Stimulated activated CD4-positive, alpha-beta T cell treated with anti-CD3 and anti-CD28 coated beads, Interleukin-2, amount 100 ng/mL, for 24 hours (primary cell): ENCODE measurements at places on chromosomes 4 and X.

DNA sequence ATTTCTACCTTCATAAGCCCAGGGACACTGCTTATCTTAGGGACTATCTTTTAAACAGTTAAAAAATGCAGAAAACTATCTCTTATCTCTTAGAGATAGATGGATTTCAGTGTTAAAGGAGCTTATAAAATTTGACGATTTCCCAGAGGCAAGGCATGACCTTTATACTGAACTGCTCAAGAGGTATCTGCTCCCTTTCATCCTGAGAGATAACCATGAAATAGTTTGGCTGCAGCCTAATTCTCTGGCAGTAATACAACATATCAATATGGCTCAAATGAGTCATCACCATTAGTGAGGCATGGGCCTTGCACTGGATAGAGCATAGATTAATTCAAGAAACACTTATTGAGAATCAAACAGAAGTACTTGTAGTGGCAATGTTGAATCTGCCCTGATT lies 348.2 kb upstream of the GRIA3 start:
- no peak for DNase-seq

GRCh38 chrX:136195247-136195646 lies 47.9 kb downstream of the FHL1 start:
- DNase-seq, result no peak

DNA sequence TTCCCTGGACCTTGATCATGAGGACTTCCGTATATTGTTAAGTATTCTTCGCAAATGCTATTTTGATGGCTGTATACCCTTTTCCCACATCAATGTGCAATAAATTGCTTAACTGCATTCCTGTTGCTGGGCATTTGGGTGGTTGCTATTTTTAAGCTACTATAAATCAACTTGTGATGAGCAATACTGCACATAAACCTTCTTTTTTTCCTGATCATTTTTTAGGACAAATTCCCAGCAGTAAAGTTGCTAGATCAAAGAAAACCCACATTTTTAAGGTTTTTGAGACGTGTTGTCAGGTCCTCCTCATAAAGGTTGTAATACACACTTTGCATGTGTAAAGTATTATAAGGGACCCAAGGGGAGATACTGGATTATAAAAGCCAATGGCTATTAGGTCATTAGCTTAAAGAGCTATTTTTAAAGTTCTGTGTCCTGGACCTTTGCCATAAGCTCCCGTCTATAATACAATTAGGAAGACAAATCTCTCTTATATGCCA lies 35.6 kb downstream of the LIMCH1 start:
- DNase-seq, result no peak

GRCh38 chr4:73189274-73189810 lies 69.3 kb downstream of the ANKRD17 start:
- no peak for DNase-seq

DNA sequence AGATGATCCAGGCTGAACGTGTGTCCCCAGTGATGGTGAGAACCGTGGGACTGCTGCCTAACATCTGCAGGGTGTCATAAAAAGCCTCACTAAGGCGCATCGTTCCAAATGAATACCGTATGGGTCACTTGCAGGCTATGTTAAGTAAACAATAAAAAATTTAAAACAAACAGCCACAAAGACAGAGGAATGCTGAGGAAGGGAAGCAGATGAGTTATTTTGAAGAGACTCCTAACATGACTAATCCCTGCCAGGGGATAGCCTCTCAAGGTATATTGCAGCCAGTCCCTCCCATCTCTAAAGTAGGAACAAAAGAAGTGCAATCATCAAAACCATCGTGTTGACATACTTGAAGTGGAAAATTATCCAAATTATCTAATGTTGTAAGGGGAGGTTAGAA lies 83.8 kb downstream of the UNC5C start:
- DNase-seq, result no peak

DNA sequence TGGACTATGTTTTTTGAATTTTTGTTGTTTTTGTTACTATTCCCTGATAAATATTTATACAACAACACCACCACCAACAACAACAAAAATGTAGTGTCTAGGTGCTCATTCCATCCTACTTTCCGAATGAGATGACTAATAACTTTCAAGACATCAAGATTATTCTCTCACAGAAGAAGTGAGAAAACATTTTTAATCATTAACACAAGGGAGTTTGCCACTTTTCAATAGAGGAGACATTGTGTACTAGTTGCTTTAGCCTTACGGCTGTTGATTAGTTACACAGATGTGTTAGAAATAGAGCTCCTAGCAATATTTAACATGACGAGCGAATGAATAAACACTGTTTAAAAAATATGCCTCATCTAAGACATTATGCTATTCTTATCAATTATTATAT lies 898.8 kb downstream of the C4orf33 start:
- no peak for DNase-seq

- DNase-seq, result peak; percentile 49
These were observed at the start of gene ARMCX4 for GRCh38 chrX:101485212-101485949. Gene ARMCX4, plus strand, starts transcription at chrX:101485456. Its CDS starts 3,134 bp downstream, at chrX:101488590.

DNA sequence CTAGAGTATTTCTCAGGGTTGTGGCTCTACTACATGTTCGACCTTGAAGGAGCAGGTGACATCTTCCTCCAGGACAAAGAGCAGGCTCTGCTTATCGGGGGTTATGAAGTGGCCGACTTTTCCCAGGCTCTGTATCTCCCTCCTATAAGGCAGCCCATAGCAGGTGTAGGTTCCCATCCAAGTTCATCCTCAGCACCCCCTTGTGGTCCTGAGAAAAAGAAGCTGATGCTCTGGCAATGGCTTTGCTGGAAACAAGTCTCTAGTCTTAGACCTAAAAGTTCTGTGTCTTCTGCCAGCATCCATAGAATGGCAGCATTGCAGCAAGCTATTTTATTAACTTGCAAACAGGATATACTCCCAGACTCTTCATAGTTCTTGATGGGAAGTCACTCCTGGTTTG lies 836.6 kb upstream of the PRKX start:
- DNase-seq, result no peak

DNA sequence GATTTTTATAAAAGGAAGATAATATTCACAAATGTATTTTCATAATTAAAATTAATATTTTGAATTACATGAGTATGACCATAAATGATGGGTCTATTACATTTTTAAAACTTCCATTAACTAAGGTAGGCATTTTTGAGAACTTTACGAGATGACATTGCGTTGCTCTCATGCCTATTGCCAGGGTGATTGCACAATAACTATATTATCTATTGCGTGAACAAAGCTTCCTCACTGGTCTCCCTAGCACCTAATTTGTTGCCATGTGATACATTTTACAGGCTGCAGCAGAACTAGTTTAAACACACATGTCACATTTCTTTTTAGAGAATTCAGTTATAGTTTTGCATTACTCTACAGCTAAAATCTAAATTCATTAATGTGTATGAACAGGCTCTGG lies 289.7 kb upstream of the GRID2 start:
- no peak for DNase-seq

GRCh38 chr4:28759064-28759463 lies 1898.4 kb downstream of the STIM2 start:
- DNase-seq, result no peak

- DNase-seq, result no peak
These were observed 24.8 kb upstream of the SMARCA5 start for GRCh38 chr4:143488687-143489086.

GRCh38 chrX:1167466-1167865 lies 45.0 kb downstream of the CRLF2 start:
- no peak for DNase-seq

DNA sequence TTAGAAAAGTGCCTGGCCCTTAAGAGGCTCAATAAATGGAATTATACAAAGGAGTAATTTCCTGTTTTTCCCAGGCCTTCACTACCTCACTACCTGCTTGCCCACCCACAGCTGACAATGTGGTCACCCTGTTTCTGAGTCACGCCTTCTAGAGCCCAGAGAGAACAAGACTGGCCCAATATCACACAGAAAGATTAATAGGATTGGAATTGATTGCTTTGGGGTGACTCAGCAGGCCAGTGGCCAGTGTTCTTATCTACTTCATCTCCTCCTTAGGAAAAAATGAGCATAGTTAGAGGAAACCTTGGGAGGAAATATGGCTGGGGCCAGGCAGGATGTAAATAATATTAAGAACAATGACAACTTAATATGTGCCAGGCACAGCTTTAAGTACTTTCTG lies 4.5 kb upstream of the FGF16 start:
- no peak for DNase-seq

DNA sequence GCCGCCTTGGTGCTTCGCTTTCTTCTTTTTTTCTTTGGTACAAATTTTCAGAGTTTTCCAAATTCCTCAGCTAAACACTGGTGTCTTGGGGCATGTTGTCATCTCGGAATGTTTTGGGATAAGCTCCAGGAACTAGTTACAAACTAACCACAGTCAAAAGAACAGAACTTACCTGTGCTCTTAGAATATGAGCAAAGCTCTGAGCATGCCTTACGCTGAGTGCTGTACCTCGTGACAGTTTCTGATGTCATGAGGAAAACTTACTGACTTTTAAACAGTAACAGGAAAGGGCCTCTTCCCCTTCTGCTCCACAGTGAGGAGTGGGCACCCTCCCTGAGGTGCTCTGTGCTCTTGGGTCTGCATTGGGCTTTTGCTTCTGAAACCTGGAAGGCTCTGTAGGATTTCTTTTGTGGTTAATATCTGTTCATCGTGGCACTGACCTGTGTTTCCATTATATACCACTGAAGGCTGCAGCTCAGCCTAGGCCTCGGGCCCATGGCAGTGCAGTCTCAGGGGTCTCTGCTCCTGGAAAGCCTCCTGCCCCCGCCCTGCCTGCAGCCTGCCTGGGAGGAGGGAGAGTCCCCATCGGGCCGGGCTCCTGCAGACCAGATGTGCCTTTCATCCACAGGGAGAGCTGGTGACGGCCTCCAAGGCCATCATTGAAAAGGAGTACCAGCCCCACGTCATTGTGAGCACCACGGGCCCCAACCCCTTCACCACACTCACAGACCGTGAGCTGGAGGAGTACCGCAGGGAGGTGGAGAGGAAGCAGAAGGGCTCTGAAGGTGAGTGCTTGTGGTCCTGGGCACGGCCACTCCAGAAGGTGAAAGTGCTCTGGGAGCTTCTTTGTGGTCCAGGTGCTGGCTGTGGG lies 48.7 kb downstream of the NOP14 start:
- DNase-seq, result no peak

- DNase-seq, result peak; percentile 69
These were observed 1.0 kb upstream of the PDGFRA start for GRCh38 chr4:54228056-54228527.

- DNase-seq, result no peak
These were observed 173.0 kb upstream of the PCDH18 start for GRCh38 chr4:137705171-137705783.

GRCh38 chr4:78735697-78736096 lies 40.5 kb upstream of the BMP2K start:
- no peak for DNase-seq
